ENCODE measurements at places on chromosomes 11 and 22.

DNA sequence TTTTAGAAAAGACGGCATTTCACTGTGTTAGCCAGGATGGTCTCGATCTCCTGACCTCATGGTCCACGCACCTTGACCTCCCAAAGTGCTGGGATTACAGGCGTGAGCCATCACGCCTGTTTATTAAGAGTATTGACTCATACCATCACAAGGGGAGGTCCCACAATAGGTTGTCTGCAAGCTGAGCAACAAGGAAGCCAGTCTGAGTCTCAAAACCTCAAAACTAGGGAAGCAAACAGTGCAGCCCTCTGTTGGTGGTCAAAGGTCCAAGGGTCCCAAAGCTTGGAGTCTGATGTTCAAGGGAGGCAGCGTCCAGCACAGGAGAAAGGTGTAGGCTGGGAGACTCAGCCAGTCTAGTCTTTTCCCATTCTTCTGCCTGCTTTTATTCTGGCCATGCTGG is 32.8 kb upstream of the LDLRAD3 start:
- DNase-seq: no peak

GRCh38 chr11:130601764-130602460 is 153.5 kb downstream of the ADAMTS15 start:
- no peak for DNase-seq

- no peak for DNase-seq
Observed at GRCh38 chr11:17397311-17398002, 9.0 kb upstream of the KCNJ11 start.

DNA sequence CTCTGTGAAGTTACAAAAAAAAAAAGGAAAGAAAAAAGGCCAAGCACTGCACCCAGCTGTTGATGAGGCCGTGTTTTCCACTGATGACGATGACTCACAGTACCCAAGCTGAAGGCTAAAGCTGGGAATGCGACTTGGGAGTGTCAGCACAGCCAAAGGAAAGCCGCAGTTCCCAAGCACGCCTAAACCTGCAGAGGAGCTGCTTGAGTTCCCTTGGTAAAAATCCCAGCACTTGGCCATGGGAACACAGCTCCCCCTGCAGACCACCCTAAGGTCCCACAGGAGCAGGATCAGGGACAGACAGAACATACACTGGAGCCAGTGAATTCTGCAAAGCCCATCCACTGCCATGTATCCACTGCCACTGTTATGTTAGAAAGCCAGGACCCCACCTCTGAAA is 39.9 kb downstream of the SERGEF start:
- DNase-seq: no peak

DNA sequence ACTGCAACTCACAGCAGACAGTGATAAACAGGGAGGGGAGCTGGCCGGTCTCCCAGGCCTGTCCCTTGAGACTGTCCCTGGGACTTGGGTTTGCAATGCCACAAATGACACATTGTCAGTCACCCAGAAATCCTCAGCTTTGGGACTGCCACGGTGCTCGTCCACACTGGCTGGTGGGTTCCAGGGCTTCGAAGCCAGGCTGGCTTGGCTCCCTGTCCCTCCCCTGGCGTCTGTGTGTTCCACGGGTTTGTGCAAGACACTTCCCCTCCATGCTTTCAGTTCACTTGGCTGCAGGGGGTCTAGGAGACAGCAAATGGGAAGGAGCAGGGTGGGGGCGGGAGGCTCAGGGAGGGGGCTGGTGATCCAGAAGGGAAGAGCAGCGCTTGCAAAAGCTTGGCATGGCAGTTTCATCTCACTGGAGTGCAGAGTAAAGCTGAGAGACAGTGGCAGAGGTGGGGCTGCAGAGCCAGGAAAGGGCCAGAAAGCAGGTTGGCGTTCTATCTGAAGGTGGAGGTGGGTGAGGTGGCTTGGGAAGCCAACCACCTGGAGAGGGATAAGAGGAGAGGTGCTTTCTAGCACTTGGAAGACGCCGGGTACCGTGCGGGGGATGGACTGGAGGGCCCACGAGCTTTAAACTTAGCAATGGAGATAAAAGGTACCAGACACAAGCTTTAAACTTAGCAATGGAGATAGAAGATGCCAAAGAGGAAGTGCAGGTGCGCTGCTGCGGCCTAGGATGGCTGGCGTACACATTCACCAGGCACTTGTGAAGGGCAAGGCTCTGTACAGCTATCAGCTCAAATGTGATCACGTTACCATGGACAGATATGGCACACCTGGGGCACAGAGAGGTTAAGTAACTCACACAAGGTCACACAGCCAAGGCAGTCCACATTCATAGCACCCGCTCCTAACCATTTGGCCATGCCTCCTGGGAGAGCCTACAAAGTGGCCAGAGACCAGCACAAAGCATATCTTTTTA is 86.4 kb upstream of the SHISAL1 start:
- no peak for DNase-seq

GRCh38 chr11:86177302-86177701 is 67.3 kb upstream of the EED start:
- DNase-seq: no peak

DNA sequence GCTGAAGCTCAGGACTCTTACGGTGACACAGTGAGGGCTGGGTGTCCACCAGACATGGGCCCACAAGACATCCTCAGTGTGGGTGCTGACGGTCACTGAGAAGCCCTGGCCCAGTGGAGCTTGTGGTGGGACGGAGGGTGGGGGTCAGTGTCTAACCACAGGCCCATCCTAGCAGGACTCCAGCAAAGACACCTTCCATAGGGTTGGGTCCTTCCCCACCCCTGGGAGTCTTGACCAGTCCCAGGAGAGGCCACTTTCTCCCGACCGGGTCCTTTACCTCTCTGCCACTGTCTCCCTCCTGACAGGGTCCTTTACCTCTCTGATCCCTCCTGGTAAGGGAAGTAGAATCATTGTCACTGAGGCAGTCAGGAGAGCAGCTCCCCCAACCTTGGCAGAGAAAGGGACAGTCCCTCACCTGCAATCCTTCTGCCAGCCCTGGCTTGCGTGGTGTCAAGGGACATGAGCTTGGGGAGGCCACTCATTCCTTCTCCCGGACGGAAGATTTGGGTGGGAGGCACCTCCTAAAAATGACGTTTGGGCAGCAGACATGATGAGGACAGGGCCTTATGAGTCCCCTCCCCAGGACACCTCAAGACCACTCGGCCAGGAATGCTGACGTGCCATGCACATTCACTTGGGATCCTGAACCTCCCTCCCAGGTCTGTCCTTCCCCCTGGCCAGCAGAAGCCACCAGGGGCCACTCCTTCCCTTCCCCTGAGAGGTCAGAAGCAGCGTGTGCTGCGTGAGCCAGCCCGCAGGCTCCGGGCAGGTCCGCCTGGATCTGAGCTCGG is 91.5 kb upstream of the FGF3 start:
- no peak for DNase-seq

DNA sequence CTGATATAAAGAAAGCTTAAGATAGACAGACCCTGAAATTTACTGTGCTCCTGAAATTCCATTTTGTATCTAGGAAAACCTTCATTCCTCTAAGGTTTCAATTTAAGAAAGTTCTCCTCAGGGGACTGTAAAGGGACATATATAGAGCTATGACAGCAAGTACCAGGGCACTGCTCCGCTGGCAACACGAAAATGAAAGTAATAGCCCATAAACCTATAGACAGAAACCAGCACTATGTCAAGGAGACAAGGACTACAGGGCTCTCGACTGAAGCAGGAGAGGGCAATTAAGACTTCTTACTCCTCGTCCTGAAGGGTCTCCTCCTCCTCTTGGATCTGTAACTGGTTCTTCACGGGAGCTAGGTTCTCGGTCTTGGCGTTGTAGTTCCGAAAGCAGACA is 6.9 kb downstream of the FEZ1 start:
- DNase-seq: no peak

GRCh38 chr22:20396639-20397038 is 2.7 kb downstream of the ZNF74 start:
- DNase-seq: no peak

DNA sequence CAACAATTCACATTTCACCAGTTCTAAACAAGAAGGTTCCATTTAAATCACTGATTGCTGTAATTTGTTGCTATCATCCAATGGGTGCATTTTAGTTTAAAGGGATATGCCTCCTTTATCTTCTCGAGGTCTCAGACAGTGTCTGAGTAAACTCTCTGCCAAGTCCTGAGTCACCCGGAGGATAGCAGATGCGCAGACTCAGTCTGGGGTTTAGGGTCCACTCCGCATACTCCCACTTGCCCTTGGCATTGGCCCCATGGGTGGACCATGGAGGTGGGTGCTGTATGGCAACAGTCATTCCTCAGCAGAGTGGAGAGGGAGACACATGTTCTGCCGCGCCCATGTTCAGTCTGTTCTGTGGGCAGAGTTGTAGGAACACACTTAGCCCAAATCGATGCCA is 65.4 kb upstream of the CRTAM start:
- DNase-seq: no peak

GRCh38 chr11:95512682-95513081 is 276.9 kb downstream of the FAM76B start:
- DNase-seq: no peak

DNA sequence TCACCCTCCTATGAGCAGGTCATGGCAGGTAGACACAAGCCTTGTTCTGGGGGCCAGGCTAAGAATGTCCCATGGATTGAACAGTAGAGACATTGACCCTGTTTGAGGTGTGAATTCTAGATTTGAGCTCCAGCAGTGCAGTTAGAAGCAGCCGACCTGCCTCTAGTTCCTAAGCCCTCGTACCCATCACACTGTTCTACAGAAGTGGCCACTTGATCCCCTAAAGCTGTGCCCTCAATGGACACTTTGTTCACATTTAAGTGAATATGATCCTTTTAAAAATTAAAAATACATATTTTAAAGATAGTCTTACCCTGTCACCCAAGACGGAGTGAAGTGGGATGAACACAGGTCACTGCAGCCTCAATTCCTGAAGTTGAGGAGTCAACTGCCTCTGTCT is 122.0 kb downstream of the MED15 start:
- DNase-seq: no peak

DNA sequence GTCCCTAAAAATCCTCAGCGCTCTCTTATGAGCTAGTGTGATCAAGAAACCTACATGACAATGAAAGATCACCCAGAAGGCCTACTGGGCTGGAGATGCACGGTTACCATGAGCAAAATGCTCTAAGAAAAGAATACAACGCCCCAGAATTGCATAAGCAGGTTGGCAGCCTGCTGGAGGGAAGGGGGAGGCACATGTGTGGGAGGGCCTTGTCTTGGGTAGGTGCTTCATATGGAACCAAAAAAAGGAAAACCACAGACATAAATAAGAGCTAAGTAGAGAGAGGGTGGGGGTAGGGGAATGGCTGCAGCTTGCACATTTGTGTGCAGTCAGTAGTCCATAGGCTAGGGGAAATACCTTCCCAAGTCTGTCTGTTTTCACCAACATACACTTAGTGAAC is 2.8 kb downstream of the SIAE start:
- DNase-seq: no peak

GRCh38 chr11:119790476-119790875 is 61.5 kb upstream of the NECTIN1 start:
- DNase-seq: no peak

GRCh38 chr11:17385926-17386325 is 2.5 kb downstream of the KCNJ11 start:
- DNase-seq: no peak

GRCh38 chr11:95693298-95693697 is 96.3 kb downstream of the FAM76B start:
- DNase-seq: no peak
